Daoy (cell line): ENCODE measurements at places on chromosomes 11 and 22. TPM values are rescaled to one million over a fixed set of nuclear protein-coding genes. Genes with fewer than 3 reads are reported as not detected.

GRCh38 chr11:108620958-108621772 is 27.6 kb upstream of the EXPH5 start:
- peak; percentile 11 for DNase-seq

- DNase-seq, result no peak
These were observed 42.5 kb downstream of the TBX1 start for GRCh38 chr22:19802894-19803735.

GRCh38 chr11:102994105-102994504 is 38.6 kb upstream of the MMP13 start:
- DNase-seq, result no peak

- DNase-seq, result no peak
These were observed 22.7 kb downstream of the PTDSS2 start for GRCh38 chr11:472816-473215.

DNA sequence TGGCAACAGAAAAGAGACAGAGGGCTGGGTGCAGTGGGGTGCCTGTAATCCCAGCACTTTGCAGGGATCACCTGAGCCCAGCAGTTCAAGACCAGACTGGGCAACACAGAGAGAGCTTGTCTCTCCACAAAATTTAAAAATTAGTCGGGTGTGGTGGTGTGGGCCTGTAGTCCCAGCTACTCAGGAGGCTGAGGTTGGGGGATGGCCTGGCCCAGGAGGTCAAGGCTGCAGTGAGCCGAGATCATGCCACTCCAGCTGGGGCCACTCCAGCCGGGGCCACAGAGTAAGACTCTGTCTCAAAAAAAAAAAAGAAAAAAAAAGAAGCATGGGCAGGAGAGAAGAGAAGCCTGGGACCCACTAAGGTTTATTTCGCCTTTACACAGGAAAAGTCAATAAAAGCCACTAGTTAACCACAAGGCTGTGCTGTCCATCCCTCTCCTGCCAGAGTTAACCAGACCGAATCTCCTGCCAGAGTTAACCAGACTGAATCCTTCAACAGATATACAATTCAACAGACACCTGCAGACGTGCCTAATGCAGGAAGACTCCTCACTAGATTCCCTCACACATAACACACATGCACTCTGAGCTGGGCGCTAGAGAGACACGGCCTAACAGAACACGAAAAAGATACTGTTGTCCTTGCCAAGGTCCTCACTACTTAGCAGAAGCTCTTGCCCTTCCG is 29.8 kb downstream of the MICAL3 start:
- DNase-seq, result no peak

DNA sequence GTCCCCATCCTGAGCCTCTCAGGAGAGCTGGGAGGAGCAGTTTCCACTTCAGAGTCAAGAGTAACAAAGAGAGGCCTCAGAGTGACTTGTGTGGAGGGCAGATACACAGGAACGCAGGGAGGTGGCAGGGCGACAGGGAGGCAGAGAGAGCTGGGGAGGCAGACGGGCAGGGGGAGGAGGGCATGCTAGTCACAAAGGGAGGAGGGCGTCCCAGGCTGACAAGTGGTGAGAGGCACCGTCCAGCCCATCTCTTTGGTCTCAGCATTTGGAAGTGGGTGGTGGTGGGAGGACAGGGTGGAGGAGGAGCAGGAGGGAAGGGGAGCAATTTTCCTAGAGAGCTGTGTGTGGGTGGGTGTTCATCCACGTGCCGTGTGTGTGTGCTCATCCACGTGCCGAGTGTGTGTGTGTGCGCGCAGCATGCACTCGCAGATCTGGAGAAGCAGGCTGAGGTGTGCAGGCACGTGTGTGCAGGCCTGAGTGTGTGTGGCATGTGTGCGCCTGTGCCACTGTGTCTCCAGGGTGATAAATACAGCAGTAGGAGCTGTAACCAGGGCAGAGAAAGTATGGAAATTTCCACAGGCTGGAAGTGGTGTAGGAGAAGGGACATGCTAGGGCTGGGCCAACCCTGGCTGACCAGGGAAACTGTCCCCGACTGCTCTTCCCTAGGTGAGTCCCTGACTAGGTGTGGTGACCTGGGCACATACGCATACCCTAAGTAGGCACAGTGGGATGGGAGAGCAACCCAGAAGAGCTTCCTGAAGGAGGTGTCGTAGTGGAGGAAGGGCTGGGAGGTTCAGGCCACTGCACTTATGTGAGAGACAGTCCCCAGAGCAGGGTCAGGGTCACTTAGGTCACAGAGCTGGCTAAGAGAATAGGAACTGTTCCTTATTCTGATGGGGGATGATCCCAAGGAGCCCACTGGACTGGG is 7.3 kb upstream of the PDE2A start:
- no peak for DNase-seq

GRCh38 chr11:32172848-32173834 is 82.3 kb downstream of the RCN1 start:
- DNase-seq, result peak; percentile 54

DNA sequence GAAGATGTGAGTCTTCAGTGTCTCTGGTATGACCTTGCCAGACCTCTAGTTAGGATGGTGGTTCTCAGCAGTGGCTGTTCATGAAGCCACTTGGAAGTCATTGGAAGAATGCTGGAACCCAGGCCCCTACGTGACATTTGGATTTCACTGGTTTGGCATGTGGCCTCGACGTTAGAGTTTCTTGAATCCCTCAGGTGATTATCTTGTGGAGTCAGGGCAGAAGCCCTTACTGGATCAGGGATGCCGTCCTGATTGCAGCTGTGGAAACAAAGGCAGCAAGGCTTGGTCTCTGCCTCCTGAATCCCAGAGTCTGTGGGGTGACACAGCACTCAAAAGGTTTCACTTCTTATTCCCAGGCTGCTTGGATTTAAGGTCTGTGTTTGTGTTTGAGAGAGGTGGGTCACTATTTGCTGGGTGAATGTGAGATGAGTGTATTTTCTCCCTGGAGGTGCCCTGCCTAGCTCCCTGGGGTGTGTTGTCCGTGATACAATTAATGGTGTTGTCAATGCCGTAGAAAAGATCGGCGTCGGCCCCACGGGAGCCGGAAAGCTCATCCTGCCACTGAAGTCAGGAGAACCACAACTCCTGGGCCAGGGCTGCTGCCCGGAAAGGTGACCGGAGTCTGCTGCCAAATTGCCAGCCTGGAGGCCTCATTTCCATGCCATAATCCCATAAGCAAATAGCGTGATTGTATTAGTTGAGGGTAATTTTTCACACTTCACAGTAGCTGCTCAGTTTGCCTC is 939.0 kb downstream of the BRD1 start:
- DNase-seq, result no peak

- no peak for DNase-seq
These were observed 282.5 kb downstream of the ETS1 start for GRCh38 chr11:128304666-128305485.

- no peak for DNase-seq
These were observed 57.7 kb downstream of the APOL5 start for GRCh38 chr22:35775339-35775738.

DNA sequence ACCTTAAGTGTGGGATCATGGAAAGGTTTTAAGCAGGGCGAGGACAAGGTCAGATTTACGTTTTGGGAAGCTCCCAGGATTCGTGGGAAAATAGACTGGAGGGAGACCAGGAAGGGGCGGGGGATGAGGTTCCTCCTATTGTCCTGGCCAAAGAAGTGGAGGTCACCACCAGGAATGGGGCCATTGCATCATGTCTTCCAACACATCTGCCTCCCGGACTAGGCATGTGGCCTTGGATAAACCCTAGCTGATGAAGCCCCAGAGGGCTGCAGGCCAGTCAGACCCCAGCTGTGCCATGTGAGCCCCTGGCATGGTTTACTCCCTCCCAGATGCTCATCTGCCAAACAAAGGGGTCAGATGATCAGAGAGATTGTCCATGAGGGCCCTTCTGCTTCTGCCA is 11.5 kb upstream of the YWHAH start:
- DNase-seq, result no peak

GRCh38 chr11:35235936-35236666 is 97.1 kb downstream of the CD44 start:
- DNase-seq, result peak; percentile 90

DNA sequence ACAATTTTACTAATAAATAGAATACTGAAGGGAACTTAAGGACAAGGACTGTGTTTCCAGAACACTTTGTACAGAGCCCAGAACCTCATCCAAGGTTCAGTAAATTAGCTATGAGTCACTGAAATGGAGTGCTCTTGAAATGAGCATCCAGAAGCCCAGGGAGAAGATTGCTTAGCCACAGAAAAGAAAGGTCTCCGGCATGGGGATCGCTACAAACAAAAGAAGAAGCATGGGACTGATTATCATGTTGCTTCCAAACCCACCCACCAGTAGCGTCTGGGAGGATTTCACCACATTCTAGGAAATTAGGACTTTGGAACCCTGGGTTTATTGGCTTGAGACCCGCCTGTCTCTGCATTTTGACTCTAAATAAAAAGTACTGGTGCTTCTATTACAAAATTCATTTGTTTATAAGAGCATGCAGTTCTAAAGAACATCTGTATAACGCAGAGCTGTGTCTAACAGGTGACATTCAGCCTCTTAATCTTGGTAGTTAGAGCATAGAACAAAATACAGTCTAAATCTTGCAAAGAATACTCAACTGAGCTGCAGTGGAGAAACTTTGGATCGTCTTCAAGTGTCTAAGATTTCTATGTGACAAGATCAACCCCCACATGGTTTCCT is 35.9 kb upstream of the SESN3 start:
- DNase-seq, result no peak

Gene PGM2L1
- 8.1 and 10.1 TPM in 2 replicates for total RNA-seq

Gene CLDN5
- total RNA-seq, result 0.11 TPM in 1 of 2 replicates, not detected in the other

Gene MRGPRF
- not detected in 2 replicates for total RNA-seq

Gene SAA4
- total RNA-seq, result not detected in 2 replicates

Gene PLEKHB1
- not detected in 2 replicates for total RNA-seq

Gene CD248
- total RNA-seq, result 0.06 TPM in 1 of 2 replicates, not detected in the other

Gene CNIH2
- 0.40 and 0.98 TPM in 2 replicates for total RNA-seq

Gene CASP1
- 6.2 and 9.3 TPM in 2 replicates for total RNA-seq

Gene NXPE4
- total RNA-seq, result not detected in 2 replicates
